NCI-H2171 treated with DMSO at 0.1 percent for 48 hours (cell line): ENCODE measurements at places on chromosomes 12 and 14.

GRCh38 chr12:14613718-14614117 is 46.0 kb upstream of the PLBD1 start:
- DNase-seq, result peak; percentile 6

DNA sequence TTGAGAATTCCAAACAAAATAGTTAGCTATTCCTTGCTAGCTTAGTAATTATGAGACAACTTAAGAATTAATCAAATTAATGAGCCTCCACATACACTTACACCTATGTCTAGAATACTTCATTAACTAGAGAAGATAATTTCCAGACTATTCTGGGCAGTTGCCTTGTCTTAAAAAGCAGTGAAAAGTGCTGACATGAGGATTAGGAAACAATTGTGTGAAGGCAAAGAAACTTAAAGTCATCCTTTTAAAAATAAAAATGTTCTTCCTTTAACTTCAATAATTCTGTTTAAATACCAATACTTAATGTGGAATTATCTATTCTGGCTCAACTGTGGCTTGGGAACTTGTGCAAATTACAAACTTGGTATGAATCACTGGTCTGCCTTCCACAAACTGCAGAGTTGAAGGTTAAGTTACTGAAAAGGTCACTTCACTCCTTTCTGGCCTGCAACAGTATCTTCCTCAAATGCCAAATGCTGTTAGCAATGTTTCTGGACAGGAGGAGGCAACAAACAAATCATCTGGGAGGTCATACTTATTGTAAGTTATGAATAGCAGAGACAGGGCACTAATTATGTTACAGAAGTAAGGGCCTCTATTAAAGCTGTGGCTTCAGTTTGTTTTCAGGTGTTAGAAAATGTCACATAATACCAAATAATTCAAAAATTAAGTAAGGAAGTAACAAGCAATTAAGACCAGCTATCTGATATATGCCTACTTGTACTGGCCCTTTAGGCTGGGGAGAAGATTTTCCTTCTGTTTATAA is 19.2 kb downstream of the PPTC7 start:
- no peak for DNase-seq

DNA sequence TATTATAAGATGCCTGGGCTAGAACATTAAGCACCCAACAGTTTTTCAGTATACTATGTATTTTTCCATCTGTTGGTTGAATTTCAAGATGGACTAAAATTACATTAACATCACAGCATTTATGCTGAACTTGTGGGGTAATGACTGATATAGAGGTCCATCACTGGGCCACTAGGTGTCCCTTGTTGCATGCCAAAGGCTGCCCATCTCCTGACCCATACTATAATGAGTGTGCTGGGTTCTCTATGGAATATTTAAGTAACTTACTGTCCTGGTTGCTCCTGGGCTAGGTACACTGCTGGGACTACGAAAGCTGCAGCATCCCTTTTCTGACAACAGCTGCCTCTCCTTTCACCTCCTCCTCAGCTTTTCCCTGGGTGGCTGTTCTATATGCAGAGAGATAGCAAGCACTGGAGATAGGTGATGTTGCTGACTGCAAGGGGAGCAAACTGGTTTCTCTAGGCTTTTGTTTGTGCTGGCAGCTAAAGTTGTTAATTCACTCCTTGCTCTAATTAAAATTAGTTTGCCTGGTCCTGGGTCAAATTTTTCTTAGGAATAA is 138.6 kb upstream of the TRHDE start:
- DNase-seq, result no peak

DNA sequence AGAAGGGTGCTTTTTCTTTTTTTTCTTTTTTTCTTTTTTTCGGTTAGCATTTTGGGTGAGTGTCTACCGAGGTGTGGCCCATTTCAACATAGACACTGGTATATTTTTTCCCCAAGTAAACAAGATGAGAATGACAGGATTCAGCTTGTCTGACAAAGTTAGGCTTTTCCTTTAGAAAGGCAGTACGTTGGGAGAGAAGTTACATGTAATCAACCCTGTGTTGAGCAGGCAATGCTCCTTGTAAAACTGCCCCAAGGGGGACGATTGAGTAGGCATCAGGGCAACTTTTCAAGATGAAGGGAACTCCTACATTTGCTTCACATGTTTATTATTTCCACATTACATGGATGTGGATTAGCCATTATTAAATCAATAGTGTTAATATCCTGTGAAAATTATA is 1.7 kb downstream of the EMP1 start:
- no peak for DNase-seq

DNA sequence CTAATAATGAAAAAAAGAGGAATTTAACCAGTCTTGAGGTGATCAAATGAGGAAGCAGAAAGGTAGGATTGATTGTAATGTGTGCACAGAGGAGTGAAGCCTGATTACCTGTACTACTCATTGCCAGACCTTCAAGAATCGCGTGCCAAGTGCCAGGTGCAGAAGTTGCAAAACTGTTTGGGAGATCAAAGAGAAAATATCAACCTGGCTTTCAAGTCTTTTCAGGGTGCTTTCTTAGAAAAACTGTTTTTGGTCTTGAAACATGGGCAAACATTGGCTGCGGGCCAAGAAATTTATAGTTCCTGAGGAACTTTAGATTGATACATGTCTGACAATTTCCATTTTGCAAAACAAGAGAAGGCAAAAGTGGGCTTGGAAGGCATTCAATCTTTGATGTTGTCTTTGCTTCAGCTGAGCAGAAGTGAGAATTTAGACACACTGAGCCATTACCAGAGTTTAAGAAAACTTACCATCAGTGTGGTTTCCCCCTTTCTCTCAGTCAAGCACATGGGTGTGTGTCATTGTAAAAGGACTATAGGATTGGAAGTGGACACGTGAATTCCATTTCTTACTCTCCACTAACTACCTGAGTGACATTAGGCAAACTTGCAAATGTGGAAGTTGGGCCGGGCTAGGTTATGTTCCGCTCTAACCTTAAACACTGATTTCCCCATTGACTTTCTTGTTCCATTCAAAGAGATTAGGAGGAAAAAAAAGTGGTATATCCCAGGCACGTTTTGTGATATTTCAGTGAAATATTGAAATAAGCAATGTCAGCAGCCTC is 486.2 kb downstream of the DIO2 start:
- no peak for DNase-seq

- peak; percentile 98 for DNase-seq
Measured at GRCh38 chr14:57502586-57503254, 9.1 kb upstream of the CCDC198 start.

DNA sequence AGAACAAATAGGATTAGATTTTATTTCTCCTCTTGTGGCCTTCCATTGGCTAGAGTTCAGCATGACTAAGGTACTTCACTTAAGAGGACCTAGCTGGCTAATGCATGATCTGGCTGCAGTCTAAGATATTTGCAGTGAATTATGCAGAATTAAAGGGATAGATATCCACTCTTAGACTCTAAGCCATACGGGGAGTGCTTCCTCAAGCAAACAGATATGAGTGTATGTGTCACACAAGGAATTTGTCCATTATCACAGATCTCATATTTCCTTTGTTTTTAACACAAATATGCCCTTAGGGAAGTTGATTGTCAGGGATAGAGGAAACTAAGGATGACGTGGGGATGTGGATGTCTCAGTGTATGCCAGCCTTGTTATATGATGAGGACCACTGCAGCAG is 88.1 kb upstream of the DHRS4 start:
- DNase-seq, result peak; percentile 41

GRCh38 chr12:74818412-74818811 is 280.8 kb downstream of the ATXN7L3B start:
- DNase-seq, result no peak

- peak; percentile 92 for DNase-seq
Measured at GRCh38 chr12:52018433-52019112, 11.8 kb downstream of the TAMALIN start.

DNA sequence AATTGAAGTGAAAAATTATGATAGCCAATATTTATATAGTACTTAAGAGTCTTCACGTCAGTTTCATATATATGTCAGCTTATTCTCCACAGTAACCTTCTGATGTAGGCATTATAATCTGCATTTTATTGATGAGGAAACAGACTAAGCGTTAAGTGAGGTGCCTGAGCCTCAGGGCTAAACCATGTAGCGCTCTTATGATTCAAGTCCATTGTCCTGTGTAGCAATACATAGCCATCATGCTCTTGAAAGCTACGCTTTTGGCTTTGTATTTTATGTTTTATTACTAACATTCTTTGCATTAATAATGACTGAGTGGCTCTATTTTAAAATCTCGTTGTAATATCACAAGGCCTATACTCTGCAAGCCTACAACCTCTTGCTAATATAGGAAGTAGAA is 79.0 kb downstream of the ANO6 start:
- DNase-seq, result no peak

DNA sequence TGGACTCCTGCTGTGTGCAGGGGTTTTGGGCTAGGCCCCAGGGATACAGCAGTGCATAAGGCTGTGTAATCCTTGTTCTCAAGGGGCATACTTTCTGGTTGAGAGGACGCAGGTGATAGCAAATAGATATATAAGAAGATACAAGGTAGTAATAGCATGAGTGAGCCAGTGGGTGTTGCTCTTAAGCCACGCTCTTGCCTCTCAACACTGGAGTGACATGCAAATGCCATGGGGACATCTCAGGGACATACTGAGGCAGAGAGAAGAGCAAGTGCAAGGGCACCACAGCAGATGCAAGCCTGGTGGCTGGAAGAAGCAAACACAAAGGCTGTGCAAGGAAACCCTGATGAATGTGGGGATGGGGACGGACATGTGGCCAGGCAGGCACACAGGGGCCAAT is 223.3 kb downstream of the CHST11 start:
- DNase-seq, result peak; percentile 63
